HAP-1 (cell line): ENCODE measurements at places on chromosomes 16 and 17.

GRCh38 chr17:73058022-73058421 is 34.5 kb downstream of the SLC39A11 start:
- DNase-seq, result no peak

DNA sequence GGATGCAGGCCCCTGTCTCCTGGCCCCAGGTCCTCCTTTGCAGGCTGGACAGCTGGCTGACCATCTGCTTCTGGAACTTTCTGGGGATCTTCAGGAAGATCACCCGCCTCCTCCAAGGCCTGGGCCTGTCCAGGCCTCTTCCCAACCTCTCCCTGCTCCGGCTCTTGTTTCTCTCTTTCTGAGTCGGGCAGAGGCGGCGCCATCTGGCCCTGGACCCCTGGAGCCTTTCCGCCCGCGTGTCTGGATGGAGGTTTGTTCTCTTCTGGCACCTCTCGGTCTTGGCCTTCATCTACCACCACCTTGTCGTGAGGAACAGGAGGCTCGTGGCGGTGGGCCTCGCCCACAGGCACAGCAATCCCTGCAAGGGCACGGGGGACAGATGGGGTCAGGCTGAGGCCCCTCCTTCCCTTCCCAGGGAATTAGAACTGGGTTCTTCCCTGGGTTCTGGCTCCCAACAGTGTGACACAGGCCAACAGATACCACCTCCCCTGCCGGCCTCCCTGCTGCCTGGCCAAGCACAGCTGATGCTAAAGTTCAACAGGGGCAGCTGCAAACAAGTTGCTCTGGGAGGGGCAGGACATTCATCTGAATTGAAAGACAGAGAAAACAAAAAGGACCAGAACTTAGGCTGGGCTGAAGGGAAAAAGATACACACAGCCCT is 13.3 kb downstream of the NDUFAF8 start:
- no peak for DNase-seq

GRCh38 chr17:81387100-81388090 is 7.9 kb upstream of the BAHCC1 start:
- DNase-seq, result peak; percentile 64

DNA sequence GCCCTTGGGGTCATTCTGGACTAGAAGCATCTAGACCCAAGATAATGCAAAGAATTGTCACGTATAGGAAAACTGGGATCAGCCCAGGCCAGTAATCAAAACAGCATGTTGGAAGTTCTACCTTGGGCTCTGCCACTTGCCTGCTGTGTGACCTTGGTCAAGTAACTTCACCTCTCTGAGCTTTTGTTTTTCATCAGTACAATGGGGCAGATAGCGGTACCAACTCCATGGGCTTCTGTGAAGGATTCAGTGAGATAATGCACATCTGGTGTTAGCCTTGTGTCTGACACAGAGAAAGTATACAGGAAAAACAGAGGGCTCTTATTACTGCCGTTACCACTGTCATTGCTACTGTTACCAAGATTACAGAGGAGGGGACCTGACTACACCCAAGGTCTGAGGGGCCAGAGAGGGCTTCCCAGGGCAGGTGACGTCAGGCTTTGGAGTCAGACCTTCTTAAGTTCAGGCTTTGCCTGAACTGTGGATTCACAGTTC is 24.6 kb downstream of the CMIP start:
- no peak for DNase-seq
